LHCN-M2 (cell line): ENCODE measurements at places on chromosomes 7 and 10. TPM values are rescaled to one million over a fixed set of nuclear protein-coding genes. Genes with fewer than 3 reads are reported as not detected.
A peak's percentile ranks its signal among the peaks of the same experiment; 100 is the strongest.

DNA sequence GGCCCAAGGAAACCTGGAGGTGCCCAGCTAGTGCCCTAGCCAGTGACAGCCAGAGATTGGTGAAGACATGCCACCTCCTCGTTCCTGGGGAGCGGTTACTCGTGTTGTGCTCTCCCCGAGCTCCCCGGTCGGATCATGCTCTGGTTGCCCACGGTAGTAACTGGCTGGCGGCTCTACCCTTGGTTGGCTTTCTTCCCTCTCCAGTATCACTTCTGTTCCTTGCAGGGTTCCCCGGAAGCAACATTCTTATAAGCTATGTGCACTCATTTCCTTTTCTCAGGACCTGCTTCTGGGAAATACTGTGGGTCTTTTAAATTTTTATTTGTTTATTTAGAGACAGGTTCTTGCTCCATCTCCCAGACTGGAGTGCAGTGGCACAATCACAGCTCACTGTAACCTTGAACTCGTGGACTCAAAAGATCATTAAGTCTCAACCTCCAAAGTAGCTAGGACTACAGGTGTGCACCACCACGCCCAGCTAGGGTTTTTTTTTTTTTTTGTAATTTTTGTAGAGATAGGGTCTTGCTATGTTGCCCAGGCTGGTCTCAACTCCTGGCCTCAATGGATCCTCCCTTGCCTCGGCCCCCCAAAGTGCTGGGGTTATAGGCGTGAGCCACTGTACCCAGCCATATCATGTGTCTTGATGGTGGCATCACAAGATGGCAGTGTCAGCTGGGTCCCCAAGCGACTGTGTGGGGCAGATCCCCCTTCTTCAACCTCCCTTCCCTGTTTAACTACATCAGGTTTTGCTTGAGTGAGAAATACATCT is 6.9 kb upstream of the CALHM1 start:
- DNase-seq: no peak

DNA sequence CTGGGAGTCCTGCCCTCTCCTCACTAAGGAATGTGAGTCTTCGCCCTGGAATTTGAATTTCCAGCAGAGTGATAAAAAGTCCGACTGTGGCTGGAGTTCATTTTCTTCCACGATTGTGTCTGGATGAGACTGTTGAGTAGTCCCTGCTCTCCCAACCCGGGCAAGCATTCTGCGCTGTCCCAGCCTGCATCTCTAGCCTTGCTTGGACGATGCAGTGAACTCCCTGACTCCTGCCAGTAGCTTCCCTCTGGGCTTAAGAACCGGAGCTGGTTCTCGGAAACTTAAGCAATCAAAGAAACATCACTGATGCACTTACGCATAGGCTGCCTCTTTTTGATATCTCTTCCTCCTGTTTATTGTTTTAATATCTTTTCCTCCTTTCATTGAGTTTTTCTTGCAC is 116.0 kb upstream of the FZD8 start:
- DNase-seq: no peak

GRCh38 chr7:48419401-48419800 is 248.1 kb downstream of the ABCA13 start:
- peak; percentile 76 for DNase-seq

- DNase-seq: no peak
Measured at GRCh38 chr7:115106316-115106715, 184.4 kb downstream of the MDFIC start.

The PSD gene
- 0.46 TPM in 1 of 2 replicates, not detected in the other for total RNA-seq

- no peak for DNase-seq
Measured at GRCh38 chr7:15621468-15621867, 59.7 kb upstream of the AGMO start.

DNA sequence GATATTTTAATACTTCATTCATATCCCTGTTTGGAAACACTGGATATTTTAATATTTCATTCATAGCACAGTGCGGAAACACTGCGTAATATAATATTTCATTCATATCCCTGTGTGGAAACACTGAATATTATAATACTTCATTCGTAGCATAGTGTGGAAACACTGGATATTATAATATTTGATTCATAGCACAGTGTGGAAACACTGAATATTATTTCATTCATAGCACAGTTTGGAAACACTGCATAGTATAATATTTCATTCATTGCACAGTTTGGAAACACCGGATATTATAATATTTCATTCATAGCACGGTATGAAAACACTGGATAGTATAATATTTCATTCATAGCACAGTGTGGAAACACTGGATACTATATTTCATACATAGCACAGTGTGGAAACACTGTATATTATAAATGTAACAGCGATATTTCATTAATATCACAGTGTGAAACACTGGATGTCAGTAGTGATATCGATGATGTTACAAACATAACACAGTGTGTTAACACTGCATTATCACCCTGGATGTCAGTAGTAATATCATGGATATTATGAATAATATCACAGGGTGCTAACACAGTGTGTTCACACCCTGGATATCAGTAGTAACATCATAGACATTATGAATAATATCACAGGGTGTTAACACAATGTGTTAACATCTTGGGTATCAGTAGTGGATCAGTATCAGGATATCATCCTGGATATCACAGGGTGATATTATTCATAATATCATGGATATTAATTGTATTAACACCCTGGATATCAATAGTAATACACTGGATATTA is 2.9 kb upstream of the TMEM225B start:
- DNase-seq: no peak

DNA sequence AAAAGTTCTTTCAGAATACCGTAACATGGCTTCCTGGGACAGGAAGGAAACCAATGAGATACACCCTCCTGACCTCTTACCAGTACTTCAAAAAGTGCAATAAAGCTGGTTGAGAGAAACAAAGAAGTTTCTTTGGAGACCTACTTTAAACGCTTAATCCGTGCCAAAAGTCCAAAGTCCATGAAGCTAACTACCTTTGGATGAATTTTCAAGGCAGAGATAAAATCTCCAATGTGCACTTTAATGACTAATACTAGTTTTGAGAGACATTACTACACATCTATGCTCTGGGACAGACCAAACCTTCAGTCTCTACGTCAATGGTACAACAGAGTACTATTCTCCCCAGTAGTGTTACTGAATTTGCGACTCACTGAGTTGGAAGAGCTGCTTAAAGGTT is 46.1 kb downstream of the UBE2H start:
- DNase-seq: no peak
